ENCODE measurements at places on chromosomes 11 and 22. TPM values are rescaled to one million over a fixed set of nuclear protein-coding genes. Genes with fewer than 3 reads are reported as not detected.

- no peak for DNase-seq
Observed at GRCh38 chr11:94882931-94883330, 90.4 kb downstream of the CWC15 start.

GRCh38 chr22:30628491-30628890, 7.1 kb upstream of the SLC35E4 start:
- no peak for DNase-seq

GRCh38 chr11:68383976-68384501, 71.6 kb downstream of the LRP5 start:
- peak; percentile 68 for DNase-seq

Gene MDK
- total RNA-seq, result 232 TPM

GRCh38 chr22:44822534-44822933, 70.2 kb downstream of the ARHGAP8 start:
- DNase-seq, result no peak

Gene TREH
- total RNA-seq, result not detected

DNA sequence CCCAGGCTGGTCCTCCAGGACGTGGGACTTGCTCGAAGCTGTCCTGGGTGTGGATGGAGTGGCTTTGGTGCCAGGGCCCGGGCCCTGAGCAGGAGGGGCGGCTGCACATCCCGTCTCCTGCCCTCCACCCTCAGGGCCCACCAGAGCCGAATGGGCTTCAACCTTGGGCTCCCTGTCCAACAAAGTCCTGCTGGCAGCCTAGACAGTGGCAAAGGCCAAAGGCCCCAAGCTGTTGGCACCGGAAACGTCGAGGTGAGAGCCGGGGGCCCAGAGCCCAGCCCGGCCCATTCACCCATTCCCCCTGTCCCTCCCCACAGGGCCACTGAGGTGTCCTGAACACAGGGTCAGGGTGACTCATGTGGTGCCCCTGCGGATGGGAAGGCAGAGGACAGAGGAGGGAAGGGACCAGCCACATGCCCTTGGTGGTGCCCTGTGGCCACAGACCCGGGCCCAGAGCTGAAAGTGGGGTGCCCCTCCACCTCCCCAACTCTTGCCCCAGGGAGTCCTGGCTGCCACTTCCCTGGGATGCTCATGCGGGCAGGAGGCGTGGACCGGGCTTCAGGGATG, 9.1 kb downstream of the TSPAN32 start:
- DNase-seq, result no peak

DNA sequence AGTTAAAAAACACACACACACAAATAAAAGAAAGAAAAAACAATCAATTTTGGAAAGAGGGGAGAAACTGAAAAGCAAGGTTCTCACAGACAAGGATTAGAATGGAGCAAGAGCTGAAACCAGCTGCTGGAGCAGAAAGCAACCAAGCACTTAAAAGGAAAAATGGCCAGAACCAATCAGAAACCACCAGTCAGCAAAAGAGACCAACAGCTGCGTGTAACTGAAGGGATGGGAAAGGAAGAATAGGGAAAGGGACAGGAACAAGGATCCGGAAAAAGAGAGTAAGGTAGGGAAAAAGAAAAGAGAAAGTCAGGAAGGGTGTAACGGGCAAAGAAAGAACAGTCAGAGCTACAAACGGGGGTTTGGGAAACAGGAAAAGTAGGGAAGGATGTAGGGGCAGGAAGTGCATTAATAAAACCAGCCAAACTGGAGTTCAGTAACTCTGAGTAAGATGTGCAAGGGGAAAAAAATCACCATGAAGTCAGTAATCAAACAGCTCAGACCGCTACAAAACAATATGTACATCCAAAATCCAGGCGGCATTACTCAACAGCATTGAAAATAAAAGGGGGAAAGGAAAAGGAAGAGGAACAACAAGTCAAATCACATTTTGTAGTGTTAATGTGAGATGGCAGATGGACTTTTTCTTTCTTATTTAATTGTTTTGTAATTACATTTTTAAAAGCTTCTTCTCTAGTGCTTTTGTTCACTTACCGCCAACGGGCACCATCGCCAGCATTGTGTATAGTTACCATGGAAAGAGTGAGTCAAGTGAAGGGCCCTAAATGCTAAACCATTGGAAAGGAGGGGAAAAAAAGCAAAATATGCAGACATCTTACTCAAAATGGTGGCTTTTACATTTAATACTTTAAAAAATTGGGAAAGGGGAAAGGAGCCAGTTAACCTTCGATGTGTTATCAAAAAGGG, 49.2 kb downstream of the APOL5 start:
- peak; percentile 67 for DNase-seq

DNA sequence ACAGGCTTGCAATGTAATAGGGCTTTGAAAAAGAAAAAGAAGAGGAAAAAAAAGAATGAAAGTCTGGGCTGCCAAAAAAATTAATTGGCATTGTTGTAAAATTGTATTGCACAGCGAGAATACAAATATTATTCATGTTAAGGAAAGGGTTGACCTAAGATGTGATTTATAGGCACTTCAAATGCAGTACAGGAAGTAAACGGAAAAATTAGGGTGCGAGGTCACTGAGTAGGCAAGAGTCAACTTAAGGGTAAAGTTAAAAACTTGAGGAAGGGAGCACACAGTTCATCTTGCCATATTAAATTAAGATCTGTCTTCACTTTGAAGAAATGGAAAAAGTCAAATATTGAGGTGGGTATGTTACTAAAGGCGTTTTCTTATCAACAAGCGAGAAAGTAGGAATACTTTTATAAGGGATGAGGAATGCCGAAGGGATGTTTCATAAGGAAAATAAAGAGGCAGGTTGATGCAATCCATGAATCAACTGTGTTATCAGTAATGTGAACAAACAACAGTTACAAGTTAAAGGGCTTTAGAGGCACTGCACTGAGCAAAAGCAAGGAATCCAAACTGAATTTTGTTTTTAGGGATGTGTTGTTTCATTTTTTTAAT, 123.0 kb downstream of the WT1 start:
- peak; percentile 77 for DNase-seq

Gene BARX2
- total RNA-seq, result 0.47 TPM

DNA sequence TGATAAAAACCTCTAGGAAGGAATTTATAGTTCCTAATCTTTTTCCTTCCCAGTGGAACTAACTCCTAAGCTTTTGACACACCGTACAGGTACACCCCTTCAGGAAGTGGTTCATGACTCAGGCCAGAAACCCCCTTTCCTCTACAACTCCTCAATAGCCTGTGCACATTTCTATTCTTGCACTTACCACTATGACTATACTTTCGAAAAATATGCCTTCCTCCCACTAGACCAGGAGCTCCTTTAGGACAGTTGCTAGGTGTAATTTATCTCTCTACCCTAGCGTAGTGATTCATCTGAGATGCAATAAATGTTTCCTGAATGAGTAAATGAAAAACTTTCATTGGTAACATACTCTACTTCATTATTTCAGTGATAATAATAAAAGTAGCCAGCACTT, 14.5 kb downstream of the MAP6 start:
- peak; percentile 93 for DNase-seq

GRCh38 chr11:838441-839279, 3.7 kb downstream of the POLR2L start:
- no peak for DNase-seq

Gene OR51E2
- total RNA-seq, result not detected

Gene PTPRCAP
- total RNA-seq, result 0.29 TPM

DNA sequence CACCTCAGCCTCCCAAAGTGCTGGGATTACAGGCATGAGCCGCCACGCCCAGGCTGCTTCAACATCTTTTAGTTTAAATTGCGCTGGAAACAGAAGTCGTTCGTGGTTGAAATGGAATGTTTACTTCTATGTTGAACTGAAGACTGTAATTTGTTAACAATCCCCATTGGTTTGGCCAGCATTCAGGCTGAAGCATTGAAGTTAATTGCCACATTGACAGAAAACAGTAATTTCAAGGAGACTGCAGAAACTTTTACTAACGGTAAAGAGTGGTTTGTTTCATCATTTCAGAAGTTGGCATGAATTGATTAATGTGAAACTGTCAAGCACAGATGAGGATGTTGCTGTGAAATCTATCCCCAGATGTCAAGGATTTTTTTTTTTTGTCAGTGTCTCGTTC, 14.2 kb downstream of the AP5B1 start:
- peak; percentile 41 for DNase-seq

Gene SAA2
- total RNA-seq, result not detected

Gene PTGDR2
- 0.06 TPM for total RNA-seq

Gene MMP8
- total RNA-seq, result not detected

DNA sequence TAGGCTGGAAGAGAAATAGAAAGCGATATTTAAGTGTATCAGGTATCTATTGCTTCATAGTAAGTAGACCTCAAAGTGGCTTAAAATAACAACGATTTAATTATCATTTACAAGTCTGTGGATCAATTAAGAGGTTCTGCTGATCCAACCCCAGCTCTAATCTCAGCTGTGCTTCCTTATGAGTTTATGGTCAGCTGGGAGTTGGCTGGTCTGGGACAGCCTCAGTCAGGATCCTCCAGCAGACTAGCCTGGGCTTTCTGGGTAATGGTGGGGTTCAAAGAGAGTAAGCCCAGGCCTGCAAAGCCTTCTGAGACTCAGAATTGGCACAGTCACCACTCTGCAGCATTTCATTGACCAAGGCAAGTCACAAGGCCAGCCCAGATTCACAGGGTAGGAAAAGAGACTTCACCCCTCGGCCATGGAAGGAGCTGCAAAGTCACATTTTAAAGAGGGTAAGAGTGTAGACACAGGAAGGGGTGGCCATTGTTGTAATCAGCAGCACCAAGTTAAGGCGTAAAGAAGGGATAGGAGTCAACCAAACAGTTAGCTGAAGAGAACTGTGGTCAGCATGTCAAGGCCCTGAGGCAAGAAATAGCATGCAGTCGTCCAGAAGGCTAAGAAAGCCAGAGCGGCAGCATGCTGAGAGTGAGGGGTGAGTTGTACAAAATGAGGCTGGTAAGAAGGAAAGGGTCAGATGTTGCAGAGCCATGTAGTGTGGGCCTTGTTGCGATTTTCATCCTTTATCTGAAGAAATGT, 168.2 kb downstream of the ETS1 start:
- DNase-seq, result no peak

DNA sequence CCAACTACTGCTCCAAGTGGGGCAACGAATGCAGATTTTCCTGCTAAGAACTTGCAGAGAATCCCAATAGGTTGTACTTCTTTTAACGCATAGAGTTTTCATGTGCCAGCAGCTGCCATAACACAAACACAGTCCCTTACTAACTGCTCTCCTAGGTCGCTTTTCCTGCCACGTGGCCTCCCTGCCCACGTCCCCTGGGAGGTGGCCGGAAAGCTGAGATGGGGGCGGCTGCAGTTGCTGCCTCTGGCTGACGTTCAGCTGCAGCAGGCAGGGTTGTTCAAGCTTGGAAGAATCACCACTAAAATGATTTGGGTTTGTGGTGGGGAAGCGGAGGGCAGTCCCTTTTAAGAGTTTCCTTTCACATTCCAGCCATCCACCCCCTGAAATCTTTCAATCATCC, 39.3 kb downstream of the ZNF202 start:
- DNase-seq, result no peak

DNA sequence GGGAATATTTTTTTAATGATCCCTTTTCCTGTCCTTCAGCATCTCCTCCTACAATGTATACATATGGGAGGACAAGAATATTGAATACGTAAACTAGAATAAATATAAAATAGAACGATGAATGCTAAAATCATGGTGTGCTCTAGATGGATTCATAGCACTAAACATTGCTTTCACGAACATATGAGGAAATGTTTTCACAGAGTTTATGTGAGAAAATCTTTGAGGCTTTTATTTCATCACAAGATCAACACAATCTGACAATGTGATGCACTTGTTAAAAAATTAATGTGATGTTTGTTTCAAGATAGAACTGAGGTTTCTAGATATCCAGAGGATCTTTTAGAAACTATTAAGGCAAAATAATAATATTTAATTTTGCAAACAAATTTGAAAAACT, 3.0 kb downstream of the CARD16 start:
- no peak for DNase-seq
